Lung (tissue), 17 donors: ENCODE measurements at places on chromosomes 2 and 18. TPM values are rescaled to one million over a fixed set of nuclear protein-coding genes. Genes with fewer than 3 reads are reported as not detected.

- peak; percentile 59 for DNase-seq
Measured at GRCh38 chr2:12320027-12320734, 396.6 kb upstream of the TRIB2 start.

DNA sequence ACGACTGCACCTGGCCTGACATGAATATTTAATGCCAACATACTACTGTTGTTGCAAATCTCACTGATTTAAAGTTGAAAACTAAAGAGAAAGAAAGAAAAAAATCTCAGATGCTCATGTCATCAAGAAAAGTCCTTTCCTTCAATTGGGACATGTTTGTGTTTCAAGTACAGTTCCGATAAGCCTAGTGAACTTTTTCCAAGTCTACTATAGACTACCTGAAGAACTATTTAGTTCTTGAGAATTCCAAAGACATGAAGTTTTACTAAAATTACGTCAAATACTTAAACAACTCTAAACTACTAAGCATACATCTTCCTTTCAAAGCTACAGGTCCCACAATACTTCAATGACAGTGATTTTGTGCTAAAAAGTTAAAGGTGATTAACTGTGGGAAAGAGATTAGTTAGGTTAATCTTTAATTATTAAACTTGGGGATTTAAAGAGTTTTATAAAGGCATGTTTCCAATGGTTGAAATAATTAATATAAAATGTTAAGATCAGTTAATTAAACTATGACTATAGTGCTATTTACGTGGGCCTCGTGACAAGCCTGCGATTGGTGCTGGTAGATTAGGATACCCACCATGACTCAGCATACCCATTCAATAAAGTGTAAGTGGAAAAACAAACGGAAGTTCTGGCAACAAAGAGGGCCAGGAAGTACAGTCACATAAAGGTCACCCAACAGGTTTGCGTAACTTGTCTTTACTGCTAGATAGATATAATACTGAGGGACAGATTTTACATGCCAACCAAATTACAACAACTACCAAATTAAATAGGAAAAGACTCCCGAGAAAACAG lies 55.5 kb downstream of the SEPTIN10 start:
- no peak for DNase-seq

- DNase-seq: no peak
Measured at GRCh38 chr18:21650311-21650710, 38.2 kb downstream of the SNRPD1 start.

DNA sequence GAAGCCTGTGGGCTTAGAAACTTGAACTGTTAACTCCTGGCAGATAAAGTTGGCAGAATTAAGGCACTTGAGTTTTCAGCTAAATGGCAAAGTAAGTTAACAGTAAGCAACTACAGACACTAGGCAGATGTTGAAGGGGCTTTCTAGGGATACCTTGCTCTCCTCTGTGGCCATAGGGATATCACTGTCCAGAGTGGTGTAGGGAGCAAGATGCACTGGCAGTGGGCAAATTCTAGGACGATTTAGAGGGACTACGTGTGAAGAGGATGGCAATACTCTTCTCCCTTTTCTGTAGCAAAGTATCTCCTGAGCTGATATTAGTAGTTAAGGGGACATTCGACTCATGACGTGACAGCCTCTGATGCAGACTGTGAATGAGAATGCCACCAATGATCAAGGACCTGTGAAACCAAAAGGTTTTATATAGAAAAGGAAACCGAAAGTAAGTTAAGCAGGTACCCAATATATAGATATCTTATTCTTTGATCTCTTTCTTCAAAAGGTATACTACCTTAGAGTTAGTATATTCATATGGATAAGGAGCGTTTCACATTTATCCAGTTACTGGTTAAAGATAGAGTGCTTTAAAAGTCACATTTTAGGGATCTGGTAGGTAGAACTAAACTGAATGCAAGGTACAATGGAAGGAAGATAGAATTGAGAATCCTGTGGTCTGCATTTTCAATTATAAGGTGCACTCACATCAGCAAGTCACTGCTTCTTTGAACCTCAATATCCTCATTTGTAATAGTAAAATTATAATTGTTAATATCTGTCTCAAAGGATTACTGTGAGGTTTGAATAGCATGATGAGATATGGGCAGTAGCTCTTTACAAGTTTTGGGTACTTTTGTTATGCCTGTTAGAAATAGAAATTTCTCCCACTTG lies 106.4 kb downstream of the KCNH7 start:
- DNase-seq: no peak

- no peak for DNase-seq
Measured at GRCh38 chr2:241846406-241846805, 12.3 kb downstream of the PDCD1 start.

DNA sequence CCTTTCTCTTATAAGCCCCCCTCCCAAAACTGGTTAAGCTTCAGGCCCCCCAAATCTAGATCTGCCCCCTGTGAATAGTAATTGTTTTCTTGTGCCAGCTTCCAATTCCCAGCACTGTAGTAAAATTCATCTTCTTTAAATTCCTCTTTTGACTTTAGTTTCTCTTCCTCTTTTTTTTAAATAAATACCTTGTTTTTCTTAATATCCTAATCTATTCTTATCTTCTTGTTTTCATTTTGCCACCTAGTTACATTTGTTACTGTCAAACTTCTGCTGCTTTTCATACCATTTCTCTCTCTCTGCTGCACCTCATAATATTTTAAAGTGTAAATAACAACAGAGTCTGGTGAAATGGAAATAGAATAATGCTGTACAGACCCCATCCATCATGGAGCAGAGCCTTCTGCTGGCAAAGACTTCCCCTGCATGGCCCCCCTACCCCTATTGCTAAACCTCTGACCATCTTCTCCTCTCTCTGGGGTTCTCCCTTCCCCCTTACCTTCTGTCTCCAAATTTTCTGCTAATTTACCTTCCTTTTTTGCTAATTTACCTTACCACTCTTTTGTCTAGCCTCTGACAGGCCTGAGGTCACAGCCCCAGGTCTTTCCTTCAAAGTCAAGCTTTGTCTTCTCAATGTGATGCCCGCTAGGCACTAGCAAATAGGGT lies 94.9 kb upstream of the PAPOLG start:
- DNase-seq: no peak

DNA sequence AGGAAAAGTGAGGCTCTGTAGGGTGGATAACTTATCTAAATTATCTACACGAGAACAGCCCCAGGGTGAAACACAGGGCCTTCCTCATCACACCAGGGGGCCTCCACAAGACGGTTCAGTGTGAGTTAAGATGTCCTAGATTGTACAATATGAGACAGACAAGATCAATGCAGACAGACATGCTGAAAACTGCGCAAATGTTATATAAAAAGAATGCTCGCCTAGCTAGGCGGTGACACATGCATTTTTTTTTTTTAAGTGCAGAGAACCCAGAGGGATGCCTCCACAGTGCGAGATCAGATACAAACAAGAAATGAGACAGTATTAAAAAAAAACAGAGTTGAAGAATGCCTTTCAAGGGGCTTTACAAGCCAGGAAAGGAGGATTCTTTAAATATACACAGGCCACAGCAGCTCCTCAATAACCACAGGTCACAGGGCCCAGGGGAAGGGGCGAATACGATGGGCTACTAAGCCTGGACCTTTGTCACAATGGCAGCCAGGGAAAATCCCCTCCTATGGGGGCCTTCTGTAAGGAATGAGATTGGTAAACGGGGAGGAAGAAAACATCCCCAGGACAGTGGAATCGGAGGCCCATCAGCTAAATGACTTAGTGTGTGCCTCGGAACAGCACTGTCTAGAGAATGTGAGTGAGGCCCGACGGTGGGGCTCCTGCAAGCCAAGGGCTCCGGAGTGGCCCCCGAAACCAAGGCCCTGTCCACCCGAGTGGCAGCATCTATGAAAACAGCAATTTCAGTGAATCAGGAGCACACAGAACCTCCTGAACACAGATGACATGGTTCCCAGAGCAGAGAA lies 48.9 kb downstream of the ADCY3 start:
- no peak for DNase-seq

- DNase-seq: no peak
Measured at GRCh38 chr2:135744760-135745314, 3.2 kb downstream of the UBXN4 start.

DNA sequence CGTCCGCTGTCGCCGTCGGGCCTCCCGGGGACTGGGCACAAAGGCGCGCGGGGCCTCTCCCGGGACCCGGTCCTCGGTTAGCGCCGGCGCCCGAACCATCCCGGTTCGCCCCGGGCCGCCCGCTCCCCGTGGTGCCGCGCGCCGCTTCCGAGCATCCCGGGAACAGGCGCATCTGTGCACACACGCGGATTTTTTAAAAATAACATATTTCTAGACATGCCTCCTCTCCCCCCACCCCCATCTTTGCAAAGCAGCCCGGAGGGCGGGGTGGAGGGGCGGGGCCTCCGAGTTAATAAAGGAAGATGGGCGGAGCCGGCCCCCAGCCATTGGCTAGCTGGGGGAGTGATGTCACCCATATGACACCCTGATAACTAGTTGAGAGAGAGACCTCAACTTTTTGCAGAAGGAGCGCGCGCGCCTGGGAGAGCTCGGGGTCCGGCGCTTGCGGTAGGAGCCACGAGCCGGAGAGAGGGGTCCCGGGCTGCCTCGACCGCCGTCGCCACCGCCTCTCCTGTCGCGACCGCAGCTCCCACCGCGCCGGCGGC lies at the start of gene SOX11:
SOX11 (plus strand) TSS at position 400 of the 545 bp plus-strand sequence. CDS start 338 bp downstream, outside the sequence.
- peak; percentile 99 for DNase-seq

- no peak for DNase-seq
Measured at GRCh38 chr18:11661430-11661829, 27.6 kb upstream of the GNAL start.

DNA sequence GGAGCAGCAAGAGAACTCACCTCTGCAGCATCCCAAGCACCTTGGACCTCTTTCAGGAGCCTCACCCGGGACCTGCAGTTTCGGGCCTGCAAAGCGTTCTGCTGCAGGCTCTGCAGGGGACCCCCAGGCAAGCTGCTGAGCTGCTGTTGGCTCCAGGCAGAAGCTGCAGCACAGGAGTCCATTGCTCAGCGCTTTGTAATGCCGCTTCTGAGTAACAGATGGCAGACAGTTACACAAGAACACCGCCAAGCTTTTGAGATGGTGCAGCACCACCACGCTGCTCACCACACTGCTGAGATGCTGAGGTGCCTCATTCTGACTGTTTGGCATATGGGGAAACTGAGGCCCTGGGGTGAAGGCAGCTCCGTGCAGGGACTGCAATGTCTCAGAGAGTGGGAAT lies 1.9 kb upstream of the GALNT14 start:
- DNase-seq: no peak

DNA sequence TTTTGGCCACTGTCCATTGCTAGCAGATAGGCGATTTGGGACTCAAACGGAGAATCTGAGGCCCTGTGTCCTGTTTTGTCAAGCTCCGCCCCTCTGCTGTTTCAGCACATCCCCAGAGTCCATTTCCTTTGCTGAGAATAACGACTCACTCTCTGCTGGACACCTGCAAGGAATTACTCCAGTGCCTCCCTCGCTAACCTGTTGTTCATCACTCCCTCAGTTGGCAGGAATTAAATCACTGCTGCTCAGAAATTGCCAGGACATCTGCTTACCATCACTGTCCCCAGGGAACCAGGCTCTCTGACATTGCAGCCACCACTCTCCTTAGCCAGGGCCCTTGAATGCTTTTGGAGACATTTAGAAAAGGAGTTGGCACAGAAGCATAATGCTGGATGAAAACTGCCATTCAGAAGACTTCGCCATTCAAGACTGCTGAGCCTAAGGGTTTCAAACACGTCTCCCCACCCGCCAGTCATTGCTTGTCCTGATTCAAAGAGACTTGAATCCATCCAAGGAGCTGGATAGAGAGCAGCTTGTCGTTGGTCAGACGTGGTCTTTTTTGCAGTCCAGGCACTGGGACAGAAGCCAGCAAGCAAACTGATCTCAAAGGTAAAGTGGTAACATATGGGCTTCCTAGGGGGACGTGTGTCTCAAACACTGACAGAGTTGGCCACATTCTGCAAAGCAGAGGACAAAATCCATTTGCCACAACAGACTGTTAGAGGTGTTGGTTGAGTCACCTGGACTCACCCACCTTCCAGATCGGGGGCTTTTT lies 155.3 kb downstream of the UXS1 start:
- DNase-seq: no peak

DNA sequence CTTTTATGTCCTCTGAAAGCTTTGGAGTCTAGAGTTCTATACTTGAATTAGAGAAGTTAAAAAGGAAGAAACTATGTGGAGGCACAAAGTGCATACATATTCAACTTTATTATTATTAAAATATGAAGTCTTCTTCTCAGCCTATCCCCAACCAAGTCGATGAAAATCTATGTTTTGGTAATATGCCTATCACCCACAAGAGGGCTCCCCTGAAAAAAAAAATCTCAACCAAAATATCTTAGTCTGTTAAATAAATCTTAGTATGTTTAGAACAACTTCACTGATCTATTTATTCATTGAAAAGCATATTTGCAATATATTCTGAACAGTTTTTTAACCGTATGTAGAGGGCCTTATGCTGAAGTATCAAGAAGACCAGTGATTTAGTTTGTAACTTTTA lies 804.5 kb downstream of the TDRD15 start:
- no peak for DNase-seq

- DNase-seq: no peak
Measured at GRCh38 chr2:172409042-172409441, 18.3 kb upstream of the ITGA6 start.

- DNase-seq: no peak
Measured at GRCh38 chr18:41128545-41128944, 826.5 kb upstream of the PIK3C3 start.

DNA sequence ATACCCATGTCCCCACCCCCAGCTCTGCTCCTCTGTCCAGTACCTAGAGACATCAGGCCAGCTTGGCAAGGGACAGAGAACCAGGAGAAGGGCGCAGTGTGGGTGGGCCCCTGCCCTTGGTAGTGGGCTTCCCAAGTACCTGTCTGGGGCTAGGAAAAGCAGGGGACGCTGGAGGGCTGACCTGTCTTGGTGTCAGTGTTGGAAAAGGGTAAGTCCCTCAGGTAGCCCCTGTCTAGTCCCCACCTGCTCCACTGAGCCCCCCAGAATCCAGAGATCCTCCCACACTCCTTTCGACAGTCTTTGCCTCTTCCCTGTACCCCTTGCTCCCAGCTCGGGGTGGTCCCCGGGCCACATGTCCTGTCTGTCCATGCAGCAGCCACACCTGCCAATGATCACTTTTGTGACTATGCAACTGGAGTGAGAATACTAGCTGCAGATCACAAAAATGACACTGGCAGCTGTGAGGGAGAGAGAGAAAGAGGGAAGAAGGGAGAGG lies 14.6 kb downstream of the DNAJB2 start:
- no peak for DNase-seq

PLCD4 gene
- 4.7 TPM for total RNA-seq

CHRNA1 gene
- not detected for total RNA-seq

IL37 gene
- not detected for total RNA-seq

ARHGAP25 gene
- 26.1 TPM for total RNA-seq
